Naive thymus-derived CD8-positive, alpha-beta T cell (primary cell): ENCODE measurements at places on chromosomes 3 and 15.

- no peak for DNase-seq
Observed at GRCh38 chr3:192373032-192373431, 354.3 kb downstream of the FGF12 start.

DNA sequence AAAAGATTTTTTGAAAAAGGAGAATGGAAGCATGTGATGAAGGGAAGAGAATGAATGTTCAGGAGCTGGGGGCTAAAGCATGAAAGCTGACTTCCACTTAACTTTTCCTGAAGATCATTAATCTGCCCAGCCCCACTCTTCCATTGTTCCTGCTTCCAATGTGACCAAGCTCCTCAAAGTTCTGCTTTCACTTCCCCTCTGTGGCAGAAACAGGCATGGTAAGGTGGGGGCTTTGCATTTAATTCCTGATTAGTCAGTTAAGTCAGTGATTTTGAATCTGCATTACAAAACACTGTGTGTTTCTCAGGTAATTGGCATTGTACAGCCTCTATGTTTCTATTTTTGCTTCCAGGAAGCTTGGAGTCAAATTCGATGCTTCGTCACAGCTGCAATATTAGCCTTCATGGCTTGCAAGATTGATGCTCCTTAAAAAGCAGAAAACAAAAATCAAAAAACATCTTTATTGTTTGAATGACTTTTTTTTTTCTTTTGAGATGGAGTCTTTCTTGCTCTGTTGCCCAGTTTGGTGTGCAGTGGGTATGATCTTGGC, 7.3 kb upstream of the TM6SF1 start:
- DNase-seq: no peak

GRCh38 chr15:59678620-59679019, 10.5 kb downstream of the BNIP2 start:
- no peak for DNase-seq

DNA sequence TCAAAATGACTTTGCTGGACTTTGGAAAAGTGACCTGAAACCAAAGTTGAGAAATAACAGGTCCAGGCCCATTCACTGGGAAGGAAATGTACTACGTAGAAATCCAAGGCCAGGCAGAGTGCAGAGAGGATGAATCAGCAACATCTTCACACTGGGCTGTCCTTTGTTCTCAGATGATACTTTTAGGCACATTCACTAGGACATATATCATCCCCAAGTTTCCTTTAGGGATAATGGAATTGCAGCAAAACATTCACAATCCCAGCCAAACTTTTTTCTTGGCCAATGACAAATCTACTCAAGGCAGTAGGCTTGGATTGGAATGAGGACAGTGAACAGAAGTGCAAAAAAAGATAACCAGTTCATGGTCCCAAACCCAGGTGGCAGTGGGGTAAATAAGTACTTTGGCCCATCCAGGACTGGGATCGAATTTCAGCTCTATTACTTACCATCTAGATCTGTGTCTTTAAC, 75.1 kb downstream of the CLDN11 start:
- DNase-seq: no peak

- DNase-seq: no peak
Observed at GRCh38 chr15:40918146-40918798, 10.9 kb upstream of the DLL4 start.

- DNase-seq: no peak
Observed at GRCh38 chr15:64112904-64113303, 17.1 kb downstream of the SNX1 start.
